ENCODE measurements at places on chromosomes 7 and 10. TPM values are rescaled to one million over a fixed set of nuclear protein-coding genes. Genes with fewer than 3 reads are reported as not detected.

DNA sequence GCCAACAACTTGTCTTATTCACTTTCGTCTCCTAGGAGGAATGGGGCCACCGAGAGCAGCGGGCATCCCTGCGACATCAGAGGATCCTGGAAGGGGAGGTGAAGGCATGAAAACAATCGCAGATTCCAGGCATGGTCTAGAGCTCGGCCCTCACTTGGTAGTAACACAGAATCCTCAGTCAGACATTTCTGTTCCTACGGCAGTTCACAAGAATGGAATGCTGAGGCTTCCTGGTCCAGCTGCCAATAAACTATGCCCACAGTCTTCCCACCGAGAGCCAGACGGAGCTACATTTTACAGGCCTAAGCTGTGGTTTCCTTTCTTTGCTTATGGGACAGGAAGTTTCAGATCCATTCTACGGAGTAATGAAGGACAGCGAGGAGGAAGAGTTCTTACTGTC, 75.8 kb downstream of the OR13A1 start:
- peak; percentile 1 for DNase-seq

The MINPP1 gene
- 27.5 TPM for total RNA-seq

The PHKG1 gene
- total RNA-seq = 3.4 TPM

The UCN3 gene
- total RNA-seq = not detected

The SFRP5 gene
- not detected for total RNA-seq

The ARMC3 gene
- 0.25 TPM for total RNA-seq

The OR2A7 gene
- 0.98 TPM for total RNA-seq

DNA sequence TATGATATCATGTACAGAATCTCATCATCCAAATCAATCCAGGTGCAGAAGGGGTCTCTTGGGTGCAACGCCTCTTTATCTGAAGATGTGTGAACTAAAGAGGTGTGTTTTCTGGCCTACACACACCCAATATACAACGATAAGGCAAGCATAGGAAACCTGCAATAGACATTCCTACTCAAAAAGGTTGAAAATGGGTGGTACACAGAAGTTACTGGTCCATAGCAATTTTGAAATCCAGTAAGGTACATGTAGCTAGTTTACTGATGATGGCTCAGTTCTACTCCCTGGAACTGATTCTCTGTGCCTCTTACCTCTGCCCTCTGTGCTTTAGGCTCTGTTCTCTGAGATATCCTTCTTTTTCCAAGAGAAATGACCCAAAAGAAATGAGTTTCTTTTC, 22.2 kb upstream of the CCDC3 start:
- DNase-seq = no peak

GRCh38 chr7:137958470-137959431, 43.1 kb downstream of the CREB3L2 start:
- DNase-seq = peak; percentile 40

- peak; percentile 91 for DNase-seq
These were observed 42.7 kb upstream of the LAMB1 start for GRCh38 chr7:108045669-108046068.

DNA sequence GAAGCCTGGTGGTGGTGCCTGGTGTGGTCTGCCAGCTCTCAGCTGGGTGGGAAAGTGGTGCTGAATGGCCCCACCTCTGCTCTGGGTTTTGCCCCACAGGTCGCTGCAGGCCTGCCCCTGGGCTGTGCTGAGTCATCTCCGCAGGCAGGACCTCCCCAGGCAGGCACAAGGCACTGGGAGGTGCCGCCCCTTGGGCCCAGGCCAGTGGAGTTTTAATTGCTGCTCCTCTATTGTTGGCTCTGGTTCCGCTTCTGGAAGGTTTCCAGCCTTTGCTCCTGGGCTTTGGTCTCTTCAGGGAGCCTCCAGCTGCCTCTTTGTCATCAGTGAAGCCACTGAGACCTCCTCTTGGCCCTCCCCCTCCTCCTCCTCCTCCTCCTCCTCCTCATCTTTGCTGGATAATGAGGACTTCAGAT, 180.3 kb upstream of the GRB10 start:
- DNase-seq = peak; percentile 50

- peak; percentile 49 for DNase-seq
These were observed 53.2 kb downstream of the BPGM start for GRCh38 chr7:134699899-134700298.

DNA sequence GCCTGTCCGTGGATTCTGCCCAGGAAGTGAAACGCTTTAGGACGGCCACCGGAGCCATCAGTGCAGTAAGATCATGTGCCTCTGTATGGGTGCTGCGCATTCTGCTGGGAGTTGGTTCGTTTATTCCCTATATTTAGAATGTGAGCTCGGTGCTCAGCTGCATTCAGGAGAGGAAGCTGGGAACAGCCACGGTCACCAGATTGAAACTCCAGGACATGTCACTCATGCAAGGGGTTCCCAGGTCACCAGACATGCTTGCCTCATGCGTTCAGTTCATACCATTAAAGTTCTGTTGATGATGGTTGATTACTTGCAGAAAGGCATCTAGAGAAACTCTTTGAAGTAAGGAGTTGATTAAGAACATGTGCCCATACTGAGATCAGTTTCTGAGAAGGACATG, 78.1 kb downstream of the TRRAP start:
- DNase-seq = no peak

The STEAP1 gene
- 83.4 TPM for total RNA-seq

DNA sequence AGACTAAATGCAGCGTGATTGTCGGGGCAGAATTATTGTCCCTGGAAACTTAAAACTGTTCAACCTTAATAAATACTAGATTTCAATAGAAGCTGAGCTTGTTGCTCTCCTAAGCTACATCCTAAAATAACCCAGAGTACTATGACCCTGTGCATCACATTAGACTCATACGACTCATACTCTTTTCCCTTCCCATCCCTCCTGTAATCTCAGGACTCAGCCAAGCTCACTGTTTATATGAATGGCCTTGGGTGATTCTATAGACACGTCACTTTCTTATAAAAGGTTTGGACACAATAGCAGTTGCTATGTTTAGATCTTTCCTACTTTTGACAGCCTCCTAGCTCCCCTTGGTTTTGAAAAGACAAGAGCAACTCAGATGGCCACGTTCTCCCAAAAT, 17.2 kb downstream of the TCF7L2 start:
- DNase-seq = peak; percentile 74

The KIAA1549 gene
- total RNA-seq = 3.7 TPM

DNA sequence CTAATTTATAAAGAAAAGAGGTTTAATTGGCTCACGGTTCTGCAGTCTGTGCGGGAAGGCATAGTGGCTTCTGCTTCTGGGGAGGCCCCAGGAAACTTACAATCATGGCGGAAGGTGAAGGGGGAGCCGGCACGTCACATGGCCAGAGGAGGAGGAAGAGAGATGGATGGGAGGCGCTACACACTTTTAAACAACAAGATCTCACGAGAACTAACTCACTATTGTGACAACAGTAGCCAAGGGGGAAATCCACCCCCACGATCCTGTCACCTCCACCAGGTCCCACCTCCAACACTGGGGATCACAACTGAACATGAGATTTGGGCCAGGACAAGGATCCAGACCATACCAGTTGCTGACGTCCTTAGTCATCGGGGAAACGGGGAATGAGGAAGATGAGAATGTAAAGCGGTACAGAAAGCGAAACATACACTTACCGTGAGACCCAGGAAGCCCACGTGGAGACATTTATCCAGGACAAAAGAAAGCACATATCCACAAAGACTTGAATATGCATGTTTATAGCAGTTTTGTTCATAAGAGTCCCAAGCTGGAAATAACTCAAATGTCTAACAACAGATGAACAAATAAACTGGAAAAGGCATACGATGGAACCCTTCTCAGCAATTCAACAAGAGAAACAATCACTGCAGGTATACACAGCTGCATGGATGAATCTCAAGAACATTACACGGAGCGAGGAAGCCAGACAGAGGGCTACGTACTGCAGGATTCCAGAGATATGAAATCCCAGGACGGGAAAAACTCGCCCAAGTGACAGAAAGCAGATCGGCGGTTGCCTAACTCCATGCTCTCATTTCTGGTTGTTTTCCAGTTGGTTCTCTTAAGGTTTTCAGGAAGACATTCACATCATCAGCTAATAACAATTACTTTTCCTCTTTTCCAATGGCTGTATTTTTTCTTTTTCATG, 26.2 kb upstream of the INPP5A start:
- peak; percentile 82 for DNase-seq

DNA sequence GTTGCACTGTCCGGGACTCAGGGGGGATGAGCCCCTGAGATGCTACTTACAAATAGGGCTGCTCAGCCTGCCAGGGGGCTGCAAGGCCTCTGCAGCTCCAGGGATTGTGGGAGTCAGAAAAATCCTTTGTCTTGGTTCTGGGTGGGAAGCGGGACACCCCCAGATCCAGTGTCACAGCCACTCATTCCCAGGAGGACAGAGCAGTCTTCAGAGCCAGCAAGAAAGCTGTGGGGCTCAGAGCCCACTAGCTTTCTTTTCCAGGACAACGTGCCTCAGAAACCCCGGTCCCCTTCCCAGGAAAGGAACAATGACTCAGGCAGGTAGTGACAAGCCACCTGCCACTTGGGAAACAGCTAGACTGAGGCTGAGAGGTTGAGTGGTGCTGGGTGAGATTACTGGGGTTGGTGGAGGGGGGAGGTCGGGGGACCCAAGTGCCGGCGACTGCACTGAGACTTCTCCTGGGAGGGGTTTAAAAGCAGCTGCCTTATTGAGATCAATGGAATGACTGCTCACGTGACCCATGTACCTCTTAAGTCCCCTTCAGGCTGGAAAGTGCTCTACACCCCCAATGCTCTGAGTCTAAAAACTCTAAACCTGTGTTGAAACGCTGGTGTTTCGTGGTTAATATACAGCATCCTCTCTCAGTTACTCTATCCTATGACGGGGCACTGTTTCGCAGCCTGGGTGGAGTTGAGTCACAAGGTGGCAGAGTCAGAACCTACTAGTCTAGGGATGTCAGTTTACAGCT, 123.6 kb downstream of the UBE2H start:
- no peak for DNase-seq

DNA sequence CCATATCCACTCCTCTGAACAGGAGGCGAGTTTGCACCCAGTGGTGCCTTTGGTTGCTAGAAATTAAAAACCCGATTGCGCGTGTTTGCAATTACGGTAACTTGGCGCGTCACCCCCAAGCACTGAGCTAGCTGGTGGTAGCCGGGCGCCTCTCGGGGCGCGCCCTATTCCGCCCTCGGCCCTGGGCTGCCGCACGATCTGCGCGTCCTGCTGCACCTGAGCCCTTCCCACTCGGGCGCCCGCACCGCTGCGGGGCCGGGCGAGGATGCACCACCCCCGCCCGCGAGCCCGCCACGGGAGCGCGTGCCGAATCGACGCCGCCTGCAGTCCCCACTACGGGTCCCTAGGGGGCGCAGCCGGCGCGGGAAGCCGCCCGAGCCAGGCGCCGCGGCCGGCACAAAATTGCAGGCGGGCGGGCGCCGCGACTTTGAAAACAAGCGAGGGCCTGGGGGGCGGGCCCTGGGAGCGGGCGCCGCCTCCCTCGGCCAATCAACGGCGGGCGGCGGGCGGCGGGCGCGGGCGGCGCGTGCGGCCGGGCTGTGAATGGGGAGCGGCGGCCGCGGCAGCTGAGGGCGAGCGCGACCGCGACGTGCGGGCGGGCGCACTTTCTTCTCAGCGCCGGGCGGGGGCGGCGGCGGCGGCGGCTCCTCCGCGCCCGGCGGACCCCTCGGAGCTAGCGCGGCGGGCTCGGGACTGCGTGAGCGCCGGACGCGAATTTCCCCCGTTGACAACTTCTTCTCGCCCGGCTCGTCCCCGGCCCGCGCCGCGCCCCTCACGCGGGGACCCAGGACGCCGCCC, at the start of gene SDK1:
Gene SDK1, plus strand, starts transcription at position 602 of the 798 bp plus-strand sequence. CDS start 335 bp downstream, outside the sequence.
- DNase-seq = peak; percentile 82

DNA sequence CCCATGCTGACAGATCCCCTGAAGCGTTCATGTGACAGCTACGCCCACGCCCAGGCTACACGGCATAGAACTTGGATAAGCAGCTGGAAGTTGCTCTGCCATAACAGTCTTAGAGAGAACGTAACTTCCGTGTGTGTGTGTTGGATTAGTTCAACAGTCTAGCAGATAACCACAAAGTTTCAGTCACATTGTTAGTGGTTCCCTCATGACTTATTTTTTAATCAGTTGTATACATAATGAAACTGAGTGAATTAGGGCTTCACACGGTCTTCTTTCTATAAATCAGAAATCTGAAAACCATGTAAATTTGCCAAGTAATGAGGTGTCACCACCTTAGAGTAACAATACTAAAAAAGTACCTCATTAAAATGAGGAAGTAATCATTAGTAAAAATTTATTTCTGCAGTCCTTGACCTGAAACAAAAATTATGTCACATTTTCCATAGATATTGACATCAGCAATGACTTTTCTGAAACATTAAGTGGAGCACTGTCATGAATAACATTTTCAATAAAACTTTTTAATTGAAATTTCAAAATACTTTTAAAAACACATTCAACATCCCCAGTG, 21.7 kb upstream of the MACC1 start:
- DNase-seq = no peak

The TWIST1 gene
- 33.2 TPM for total RNA-seq

GRCh38 chr10:18438361-18439126, 212.8 kb downstream of the NSUN6 start:
- no peak for DNase-seq

- peak; percentile 36 for DNase-seq
These were observed at the start of gene ZNF467 for GRCh38 chr7:149773446-149774236. ZNF467 (minus strand) TSS chr7:149773588; CDS start chr7:149771032, 2,556 bp downstream.

DNA sequence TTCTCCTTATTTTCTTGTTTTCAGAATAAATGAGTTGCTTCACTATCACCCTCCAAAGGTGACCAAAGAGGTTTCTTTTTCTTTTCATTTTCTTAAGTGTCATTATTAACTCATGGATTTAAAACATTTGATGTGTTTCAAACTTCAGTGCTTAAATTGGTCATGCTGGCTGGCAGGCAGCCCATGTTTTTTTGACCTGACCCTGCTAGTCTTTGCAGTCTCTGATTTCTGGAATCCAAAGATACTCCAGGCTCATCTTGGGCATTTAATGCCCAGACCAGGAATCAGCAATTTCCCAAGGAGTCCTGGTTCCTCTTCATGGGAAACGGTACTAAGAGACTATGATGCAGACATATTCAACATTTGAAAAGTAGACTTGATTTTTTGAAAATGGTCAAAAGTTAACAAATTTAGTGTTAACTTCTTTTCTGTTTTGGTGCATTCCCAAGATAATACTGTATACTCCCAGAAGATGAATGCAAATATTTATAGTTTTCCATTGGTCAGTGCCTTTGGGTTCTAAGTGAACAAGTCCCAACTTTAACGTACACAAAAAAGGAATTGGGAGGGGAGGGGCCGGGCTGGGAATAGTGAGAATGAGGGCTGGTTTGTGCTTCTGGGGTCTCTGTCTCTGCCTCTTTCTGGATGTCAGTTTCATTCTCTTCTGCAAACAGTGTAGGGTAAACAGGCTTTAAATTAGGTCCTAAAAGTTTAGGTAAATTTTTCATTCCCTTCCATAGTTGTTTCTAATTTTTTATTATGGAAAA, 19.8 kb downstream of the NUB1 start:
- DNase-seq = no peak

The CXCL12 gene
- total RNA-seq = 54.1 TPM

The SNCG gene
- 2.8 TPM for total RNA-seq

The MAGI2 gene
- 16.1 TPM for total RNA-seq

GRCh38 chr10:35762311-35763030, 120.4 kb upstream of the FZD8 start:
- no peak for DNase-seq

The ANKRD2 gene
- 0.27 TPM for total RNA-seq

DNA sequence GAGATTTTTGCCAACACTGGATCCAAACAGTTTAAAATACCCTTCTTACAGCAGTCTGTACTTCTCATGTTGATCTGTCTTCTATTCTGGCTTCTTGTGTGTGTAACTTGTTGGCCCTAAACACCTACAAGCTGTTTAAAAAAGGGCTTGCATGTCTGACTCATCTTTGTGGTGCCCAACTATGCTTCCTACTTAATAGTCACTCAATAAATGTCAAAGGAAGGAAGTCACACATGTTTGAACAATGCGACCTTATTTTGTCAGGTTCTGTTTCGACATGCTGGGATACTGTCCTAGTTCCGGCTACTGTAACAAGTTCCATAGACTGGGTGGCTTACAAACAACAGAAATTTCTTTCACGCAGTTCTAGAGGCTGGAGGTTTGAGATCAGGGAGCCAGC, 9.4 kb upstream of the GRK5 start:
- DNase-seq = peak; percentile 60
